NCI-H187 (cell line): ENCODE measurements at places on chromosomes 2 and 18.

DNA sequence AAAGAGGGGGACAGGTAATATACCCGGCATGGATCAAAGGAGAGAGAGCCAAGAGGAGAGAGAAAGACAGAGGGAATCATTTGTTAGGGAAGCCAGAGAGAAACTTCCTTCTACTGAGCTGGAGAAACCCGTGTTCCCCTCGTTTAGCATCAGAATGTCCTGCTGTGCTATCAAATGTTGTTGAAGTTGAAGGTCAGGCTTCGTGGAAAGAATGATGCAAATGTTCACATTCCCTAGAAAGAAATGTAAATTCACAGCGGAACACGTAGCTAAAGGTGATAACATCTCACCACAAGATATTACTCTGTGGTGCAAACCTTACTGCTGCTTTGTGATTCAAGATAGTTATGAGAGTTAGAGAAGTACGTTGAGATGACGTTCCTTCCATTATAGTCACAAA, 258.1 kb downstream of the LNPK start:
- DNase-seq = no peak

DNA sequence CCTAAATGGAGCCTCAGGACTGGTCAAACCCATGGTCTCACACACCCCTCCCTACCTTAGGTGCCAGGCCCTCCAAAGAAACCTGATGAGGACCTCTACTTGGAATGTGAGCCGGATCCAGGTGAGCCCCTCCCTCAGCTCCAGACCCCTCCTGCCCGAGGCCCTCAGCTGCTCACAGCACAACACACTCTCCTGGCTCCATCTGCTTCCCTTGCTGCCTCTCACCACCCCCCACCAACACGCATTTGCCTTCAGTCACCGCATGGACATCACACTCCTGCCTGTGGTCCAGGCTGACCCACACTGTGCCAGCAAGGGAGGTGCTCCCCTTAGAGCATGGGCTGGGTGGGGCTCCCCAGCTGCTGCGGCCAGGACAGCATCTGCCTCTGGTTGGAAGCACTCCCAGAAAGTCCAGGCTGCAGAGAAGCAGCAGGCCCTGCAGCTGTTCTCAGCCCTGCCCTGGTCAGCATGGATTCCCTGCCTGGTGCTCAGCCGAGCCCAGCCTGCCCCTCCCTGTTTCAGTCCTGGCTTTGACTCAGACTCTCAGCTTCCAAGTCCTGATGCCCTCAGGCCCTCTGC, 15.1 kb downstream of the SH2D6 start:
- no peak for DNase-seq

DNA sequence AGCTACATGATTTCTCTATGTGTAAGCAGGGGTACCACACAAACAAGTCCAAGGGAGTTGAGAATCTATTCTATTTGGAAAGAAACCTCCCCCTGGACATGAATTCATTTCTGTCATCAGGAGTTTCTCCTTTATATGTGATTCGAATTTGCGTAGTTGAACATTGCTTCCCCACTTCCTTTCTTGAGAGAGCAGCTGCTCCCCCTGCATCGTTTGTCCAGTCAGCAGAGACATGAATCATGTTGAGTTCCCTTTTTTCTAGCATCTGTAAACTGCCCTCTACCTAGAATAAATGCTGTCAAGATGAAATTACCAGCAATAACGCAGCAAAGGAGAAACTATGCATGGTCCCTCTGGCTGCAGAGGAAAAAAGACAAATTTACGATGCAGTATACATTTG, 73.8 kb downstream of the KIF5C start:
- DNase-seq = no peak

- no peak for DNase-seq
These were observed 8.9 kb downstream of the GAREM1 start for GRCh38 chr18:32461709-32462272.

- no peak for DNase-seq
These were observed 140.9 kb downstream of the CAPN13 start for GRCh38 chr2:30666266-30666874.
